Mesenchymal stem cell (in vitro differentiated cells and primary cell): ENCODE measurements at places on chromosomes 5 and 9.

- peak; percentile 100 for DNase-seq
Measured at GRCh38 chr5:96297867-96298266, 135.2 kb downstream of the PCSK1 start.

DNA sequence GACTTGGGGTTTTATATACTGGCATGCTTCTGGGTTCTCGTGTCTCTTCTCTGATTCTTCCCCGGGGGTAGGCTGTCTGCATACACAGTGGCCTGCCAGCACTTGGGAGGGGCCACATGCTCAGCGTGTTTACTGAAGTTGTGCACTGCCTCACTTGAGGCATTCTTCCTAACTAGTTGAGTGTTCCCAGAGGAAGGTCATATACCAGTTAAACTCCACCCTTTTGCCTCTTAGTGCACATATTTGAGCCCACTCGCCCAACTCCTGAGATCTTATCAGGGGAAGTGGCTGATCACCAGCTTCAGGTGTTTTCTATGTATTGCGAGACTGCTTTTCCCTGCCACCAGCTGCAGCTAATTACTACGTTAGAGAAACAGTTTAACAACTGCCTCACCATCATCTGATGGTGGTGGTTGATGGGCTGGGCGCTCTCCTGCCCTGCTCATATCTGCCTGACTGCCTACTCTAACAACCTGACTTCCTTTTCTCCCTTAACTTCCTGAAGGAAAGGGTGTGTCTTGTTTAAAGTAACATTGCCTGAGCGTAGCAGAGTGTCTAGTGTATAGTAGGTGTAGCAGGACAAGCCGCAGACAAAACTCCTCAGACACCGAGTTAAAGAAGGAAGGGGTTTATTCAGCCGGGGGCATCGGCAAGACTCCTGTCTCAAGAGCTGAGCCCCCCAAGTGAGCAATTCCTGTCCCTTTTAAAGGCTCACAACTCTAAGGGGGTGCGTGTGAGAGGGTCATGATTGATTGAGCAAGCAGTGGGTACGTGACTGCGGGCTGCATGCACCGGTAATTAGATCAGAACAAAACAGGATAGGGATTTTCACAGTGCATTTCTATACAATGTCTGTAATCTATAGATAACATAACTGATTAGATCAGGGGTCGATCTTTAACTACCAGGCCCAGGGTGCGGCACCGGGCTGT, 60.1 kb upstream of the CLINT1 start:
- no peak for DNase-seq

DNA sequence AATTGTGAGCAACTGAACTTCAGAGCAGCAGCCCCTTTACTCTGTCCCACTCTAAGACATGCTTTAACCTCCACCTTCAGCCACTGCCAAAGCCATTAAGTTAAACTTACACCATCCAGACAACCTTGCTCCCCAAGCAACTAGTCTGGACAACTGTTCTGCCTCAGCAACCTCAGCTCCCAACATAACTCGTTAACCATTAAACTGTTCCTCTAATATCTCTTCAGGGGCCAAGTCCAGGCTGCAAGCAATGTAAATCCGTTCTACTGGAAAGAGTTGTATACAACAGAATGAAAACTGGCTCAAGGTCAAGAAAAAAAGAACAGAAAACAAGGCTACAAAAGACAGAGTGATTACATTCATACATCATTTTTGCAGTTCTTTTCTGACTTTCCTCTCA, 131.7 kb upstream of the TARS1 start:
- no peak for DNase-seq

DNA sequence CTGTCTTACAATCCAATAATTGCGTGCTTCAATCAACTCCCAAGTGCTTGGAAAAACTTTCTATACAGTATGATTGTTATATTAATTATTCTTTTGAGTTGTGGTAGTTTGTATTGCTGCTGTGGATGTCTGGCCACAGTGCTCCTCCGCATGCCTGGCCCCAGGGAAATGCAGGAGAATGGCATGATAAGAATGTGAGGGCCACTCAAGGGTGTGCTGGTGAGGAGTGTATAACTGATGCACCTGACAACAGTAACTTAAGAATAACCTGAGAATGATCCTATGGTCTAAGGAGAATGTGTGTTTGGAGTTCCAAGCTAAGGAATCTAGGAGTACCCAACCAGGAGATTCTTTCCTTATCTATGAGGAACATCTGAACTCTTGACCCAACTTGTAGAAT, 152.9 kb upstream of the APC start:
- DNase-seq = no peak

- DNase-seq = peak; percentile 50
Measured at GRCh38 chr5:60332244-60333004, 367.5 kb downstream of the DEPDC1B start.

DNA sequence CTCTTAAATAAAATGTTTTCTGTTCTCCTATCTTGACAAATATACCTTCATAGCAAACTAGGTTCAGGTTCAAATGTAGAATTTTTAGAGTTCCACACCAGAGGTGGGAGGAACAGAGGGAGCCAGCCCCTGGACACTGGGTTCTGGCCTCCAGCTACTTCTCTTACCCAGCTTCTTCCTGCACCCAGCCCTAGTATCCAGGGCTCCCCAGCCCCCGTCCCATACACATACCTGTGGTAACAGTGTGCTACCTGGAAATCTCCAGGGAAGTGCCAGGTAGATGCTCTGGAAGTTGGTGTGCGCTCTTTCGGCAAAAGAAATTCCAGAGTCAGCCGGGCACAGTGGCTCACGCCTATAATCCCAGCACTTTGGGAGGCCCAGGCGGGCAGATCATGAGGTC, 33.9 kb upstream of the IL6ST start:
- DNase-seq = no peak

DNA sequence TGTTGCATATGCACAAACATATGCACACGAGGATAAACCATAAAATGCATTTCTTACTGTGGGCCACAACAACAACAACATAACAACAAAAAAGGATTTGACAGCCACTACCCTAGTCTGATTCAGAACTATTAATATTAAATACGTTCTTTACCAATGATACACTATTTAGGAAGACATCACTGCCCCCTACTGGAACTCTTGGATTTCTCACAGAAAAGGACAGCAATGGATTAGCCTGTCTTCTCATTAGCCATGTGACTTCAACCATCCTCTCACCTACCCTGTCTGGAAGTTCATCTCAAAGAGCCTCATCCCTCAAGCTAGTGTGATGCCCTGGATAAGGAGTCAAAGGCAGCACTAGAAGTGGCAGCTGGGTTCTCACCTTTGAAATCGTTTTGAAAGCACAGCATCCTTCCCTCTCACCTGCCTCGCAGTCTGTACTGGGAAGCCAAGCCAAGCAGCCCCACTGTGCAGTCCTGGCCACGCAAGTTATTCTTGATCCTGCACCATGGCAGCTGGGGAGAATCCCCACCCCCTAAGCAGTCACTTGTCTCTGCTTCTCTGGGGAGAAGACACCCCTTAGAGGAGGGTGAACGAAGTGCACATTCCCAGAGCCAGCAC, 64.6 kb downstream of the SH3TC2 start:
- peak; percentile 74 for DNase-seq

GRCh38 chr5:44774279-44774880, 34.4 kb upstream of the MRPS30 start:
- DNase-seq = peak; percentile 50

- DNase-seq = peak; percentile 2
Measured at GRCh38 chr5:107330903-107331302, 339.8 kb downstream of the EFNA5 start.

DNA sequence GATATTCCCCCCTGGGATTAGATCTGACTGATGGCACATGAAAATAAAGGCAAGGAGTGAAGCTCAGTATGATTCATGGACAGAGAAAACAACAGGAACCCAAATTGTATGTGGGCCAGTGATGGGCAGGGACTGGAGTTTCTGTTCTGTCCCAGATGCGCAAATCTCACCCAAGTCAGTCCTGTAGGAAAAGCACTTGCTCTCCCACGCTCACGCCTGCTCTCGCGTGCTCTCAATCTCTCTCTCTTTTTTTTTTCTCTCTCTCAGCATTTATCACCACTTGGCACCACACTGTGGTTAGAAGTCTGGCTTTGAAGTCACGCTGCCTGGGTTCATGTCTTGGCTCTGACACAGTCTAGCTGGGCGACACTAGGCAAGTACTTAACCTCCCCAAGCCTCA, 106.5 kb upstream of the LRRTM2 start:
- no peak for DNase-seq

- no peak for DNase-seq
Measured at GRCh38 chr5:126009566-126009965, 413.6 kb upstream of the GRAMD2B start.

DNA sequence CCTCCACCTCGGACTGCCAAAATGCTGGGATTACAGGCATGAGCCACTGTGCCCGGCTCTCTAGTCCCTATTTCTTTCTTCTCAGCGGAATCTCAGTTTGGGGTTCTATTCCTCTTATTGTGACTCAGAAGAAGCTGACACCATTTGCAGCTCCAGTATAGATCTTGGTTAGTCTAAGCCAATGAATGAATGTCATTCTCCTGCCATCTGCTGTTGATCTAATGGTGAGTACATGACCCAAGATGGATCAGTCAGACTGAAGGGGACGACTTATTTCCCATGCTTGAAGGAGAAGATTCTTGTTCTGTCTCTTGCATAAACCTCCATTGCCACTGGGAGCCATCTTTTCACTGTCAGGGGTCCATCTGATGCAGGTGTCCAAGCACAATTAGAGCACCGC, 76.0 kb upstream of the KLF9 start:
- no peak for DNase-seq

DNA sequence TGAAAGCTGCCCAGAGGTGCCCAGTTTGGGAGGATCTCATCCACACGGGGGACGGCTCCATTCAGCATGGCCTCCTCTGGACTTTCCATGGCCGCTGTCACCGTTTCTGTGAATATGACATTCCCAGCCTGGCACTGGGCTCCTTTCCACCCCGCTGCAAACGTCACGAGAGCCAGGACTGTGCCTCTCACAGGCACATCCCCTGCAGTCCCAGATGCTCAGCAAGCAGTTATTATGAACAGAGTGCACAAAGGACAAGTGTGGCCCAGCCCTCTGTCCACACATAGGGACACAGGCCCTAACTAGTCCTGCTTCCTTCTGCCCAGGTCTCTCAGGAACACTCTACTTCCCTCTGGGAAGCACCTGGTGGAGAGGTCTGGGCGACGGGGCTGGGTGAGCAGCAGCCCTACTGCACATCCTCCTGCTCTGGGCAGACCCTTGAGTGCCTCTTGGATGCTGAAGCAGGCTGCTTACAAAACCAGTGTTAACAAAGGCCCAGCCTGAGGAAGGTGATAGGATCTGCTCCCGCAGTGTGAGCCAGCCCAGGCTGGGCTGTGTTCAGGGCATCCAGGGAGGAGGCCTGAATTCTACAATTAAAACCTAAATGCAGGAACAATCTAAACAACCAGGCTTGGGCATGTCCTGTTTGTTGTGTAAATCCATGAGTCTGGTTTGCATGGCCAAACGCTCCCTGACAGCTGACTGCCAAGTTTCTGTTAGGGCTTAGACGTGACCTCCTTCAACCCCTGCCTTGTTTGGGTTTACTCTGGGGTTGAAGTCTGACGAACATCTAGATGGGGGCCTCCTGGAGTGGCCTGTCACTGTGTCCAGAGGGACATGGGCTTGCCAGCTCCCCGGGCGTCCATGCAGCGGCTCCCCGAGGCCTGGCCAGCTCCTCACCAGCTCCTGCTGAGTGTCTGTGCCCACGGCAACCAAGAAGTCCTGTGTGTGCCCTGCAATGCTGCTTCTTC, 269.8 kb downstream of the GADD45G start:
- peak; percentile 50 for DNase-seq

- peak; percentile 56 for DNase-seq
Measured at GRCh38 chr5:111511831-111512374, 432 bp downstream of the STARD4 start.

DNA sequence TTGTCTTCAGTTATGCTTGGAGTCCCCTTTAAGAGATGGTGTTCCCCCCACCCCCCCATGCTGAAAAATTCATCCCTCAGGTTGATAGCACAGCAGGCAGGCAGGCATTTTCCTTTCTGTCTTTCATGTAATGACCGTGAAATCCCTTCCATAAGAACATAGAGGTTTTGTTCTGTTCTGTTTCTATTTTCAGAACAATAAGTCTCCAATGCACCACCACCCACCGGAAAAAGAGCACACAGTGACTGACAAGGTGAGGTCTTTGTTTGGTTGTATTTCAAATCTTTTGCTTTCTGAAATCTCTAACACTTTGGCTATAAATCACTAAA, 52.4 kb downstream of the DMRT2 start:
- no peak for DNase-seq

GRCh38 chr9:86487838-86488233, 133.6 kb upstream of the TUT7 start:
- no peak for DNase-seq

DNA sequence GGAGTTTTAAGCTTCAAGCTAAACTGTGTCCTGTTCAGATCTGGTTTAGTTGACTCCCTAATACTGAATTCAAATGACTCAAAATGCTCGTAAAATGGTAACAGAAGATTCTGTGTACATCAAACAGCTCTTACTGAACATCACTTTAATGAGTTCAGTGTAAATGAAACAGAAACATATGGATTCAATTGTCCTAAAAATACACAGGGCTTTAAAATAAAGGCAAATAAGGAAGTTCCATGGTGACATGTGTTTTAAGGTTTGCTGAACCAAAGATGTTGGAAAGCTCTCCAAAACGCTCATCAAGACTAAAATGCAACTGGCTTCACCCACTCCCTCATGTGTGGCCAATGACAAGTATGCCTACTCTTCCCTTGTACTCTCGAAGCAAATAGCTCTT, 340.0 kb upstream of the PIK3R1 start:
- no peak for DNase-seq

GRCh38 chr9:115847216-115847615, 306.4 kb upstream of the PAPPA start:
- peak; percentile 71 for DNase-seq

GRCh38 chr9:136211441-136212344, 6.8 kb upstream of the LHX3 start:
- DNase-seq = no peak

GRCh38 chr9:97276310-97276852, 31.1 kb upstream of the CCDC180 start:
- DNase-seq = no peak

- no peak for DNase-seq
Measured at GRCh38 chr5:142894749-142895148, 124.6 kb downstream of the ARHGAP26 start.

DNA sequence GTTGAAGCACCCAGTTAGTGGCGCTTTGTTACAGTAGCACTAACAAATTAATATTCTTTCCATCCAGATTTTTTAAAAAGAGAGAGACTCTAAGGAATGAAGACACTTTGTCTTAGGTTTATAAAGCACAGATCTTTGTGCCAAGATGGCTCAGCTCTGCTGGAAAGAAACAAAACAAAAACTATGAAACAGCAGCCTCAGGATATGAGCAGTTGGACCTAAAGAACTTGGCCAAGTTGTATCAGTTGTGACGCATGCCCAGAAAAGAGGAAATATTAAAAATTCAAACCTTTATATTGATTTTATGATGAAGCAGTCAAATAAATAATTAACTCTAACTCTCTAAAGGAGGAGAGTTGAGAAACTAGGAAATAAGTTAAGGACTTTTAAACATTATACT, 427.2 kb downstream of the SPOCK1 start:
- no peak for DNase-seq

- DNase-seq = no peak
Measured at GRCh38 chr9:134433909-134434882, 107.9 kb downstream of the RXRA start.
